ENCODE measurements at places on chromosomes 7 and 10. TPM values are rescaled to one million over a fixed set of nuclear protein-coding genes. Genes with fewer than 3 reads are reported as not detected.

The FAM25G gene
- polyA plus RNA-seq = not detected

- DNase-seq = no peak
Measured at GRCh38 chr10:86647773-86648703, 6.3 kb upstream of the OPN4 start.

DNA sequence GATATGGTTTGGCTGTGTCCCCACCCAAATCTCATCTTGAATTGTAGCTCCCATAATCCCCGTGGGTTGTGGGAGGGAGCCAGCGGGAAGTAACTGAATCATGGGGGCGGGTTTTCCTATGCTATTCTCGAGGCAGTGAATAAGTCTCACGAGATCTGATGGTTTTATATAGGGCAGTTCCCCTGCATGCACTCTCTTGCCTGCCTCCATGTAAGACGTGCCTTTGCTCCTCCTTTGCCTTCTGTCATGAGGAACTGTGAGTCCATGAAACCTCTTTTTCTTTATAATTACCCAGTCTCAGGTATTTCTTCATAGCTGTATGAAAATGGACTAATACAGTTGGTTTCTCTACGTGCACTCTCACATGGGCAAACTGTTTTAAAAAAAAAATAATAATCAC, 207.7 kb downstream of the SLC25A13 start:
- no peak for DNase-seq

DNA sequence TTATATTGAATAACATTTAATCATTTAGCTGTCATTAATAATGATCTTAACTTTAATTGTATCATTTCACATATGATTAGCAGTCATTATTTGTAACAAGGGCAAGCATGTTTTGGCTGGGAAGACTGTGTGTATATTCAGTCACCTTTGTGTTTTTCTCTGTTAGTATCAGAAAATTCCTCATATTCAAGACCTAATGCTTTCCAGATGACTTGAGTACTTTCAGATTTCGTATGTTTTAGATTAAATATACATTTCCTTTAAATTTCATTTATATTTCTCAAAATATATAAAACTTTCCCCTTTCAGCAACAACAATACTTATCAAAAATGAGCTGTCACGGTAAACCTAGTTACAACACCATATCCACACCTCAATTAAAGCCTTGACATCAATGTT, 6.3 kb upstream of the CACNA2D1 start:
- DNase-seq = no peak

The GBX1 gene
- 0.14 TPM for polyA plus RNA-seq

- DNase-seq = no peak
Measured at GRCh38 chr7:94561841-94562514, 52.4 kb downstream of the CASD1 start.

The EPDR1 gene
- polyA plus RNA-seq = 24.9 TPM

- DNase-seq = no peak
Measured at GRCh38 chr10:80464557-80465450, 10.7 kb downstream of the TSPAN14 start.

DNA sequence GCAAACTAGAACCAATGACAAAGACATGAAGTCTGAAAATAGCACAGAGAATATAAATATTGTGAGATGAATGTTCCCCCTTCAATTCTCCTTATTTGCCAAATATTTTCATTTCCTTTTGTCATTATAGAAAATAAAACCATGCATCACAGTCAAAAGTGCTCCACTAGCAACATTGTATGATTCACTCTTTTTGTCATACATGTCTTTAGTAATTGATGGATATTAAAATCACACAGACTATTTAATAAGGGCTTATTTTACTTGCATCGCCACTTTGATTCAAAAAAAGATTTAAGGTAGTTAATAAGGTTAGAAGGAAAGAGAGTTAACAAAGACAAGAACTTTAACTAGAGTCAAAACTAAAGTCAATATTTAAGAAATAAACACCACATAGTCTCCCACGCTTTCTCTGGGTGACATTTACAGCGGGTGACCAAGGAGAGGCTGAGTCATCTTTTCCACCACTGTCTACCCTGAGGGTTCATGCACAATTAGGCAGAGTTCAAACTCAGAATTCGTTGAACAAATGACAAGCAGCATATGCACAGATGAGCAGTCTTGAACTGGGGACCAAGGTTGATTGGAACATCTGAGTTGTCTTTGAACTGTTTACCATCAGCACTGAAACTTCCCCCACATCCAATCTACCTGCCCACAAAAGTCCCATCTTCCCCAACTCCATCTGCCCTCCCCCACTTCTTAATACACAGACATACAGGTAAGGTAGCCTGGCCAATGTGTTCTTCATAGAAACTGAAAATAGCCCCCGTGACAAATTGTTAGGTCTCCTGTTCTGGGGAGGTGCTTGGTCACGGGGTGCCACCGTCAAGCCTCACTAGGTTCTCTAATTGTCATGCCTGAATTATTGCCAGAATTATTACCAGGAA, 42.5 kb downstream of the C7orf25 start:
- no peak for DNase-seq

The CASD1 gene
- polyA plus RNA-seq = 75.1 TPM

The BEND7 gene
- 20.3 TPM for polyA plus RNA-seq

DNA sequence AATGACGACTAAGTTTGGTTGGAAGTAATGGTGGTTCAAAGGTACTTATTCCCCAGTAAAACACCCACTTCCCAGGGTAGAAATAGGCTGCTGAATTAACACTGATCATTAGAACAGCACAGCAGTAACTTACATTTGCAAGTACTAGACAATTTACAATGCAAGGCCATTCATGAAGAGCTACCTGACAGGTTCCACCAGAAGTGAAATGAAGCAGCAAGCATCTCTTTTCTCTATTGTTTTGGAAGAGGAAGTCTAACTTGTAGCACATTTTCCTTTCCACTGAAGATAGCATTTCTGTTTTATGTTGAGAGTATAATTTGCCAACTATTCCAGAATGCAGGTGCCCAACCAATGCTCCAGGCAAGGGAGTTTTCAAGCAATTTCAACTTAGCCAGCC, 145.9 kb downstream of the CREB5 start:
- DNase-seq = no peak

- DNase-seq = no peak
Measured at GRCh38 chr7:141381794-141382427, 169.3 kb upstream of the AGK start.

The DPP6 gene
- polyA plus RNA-seq = 0.70 TPM

DNA sequence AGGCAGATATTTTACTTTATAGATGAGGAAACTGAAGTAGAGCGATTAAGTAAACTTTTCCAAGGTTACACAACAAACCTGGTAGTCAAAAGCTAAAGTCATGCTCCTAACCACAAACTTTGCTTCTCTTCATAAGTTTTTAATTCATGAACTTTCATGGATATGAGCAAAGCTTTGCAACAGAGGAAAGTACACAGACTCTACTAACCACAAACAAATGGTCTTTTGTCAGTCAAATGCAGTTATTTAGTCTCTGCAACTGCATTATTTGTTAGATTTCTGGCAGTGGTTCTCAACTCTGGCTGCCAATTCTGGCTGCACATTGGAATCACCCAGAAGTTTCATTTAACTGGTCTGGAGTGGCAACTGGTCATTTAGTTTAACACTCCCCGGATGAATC, 140.6 kb upstream of the TMEM168 start:
- DNase-seq = no peak

All from right lung (tissue), 10 donors.